ENCODE measurements at places on chromosomes 5 and 9.
A peak's percentile ranks its signal among the peaks of the same experiment; 100 is the strongest.

DNA sequence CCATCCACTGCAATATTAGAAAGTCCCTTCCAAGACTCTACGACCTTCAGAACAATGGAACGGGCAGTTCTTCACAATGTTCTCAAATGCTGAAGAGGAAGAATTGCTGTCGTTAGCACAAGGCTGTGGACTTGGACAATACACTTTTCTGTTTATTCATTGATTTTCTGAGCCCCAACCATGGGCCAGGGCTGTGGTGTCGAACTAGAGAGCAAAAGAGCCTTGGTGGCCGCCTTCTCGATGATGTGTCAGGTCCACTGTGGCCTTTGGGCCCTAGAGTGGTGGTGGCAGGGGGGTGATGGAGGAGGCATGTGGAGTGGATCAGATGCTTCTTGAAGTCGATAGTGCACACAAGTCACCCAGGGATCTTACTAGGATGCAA lies 18.5 kb upstream of the KIF12 start:
- DNase-seq: no peak

- DNase-seq: no peak
Measured at GRCh38 chr9:12784461-12785259, 9.8 kb downstream of the LURAP1L start.

GRCh38 chr5:32193591-32193990 lies 19.5 kb upstream of the GOLPH3 start:
- no peak for DNase-seq

DNA sequence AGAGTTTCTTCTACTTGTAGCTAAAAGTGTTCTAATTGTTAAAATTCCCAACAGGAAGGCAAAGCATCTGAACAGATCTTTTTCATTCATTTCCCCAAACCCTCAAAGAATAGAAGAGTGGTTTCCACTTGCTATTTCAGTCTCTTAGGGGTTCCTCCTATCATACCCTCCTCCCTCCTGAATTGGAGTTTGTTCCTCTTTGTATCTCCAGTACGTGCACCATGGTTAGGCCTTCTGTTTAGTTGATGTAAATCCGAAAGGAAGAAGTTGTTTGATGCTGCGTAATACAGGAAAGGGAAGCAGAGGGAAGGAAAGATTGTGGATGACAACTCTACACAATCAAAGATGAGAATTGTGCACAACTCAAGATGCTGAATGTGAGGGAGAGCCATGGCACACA lies 303.6 kb downstream of the PIK3R1 start:
- DNase-seq: no peak

DNA sequence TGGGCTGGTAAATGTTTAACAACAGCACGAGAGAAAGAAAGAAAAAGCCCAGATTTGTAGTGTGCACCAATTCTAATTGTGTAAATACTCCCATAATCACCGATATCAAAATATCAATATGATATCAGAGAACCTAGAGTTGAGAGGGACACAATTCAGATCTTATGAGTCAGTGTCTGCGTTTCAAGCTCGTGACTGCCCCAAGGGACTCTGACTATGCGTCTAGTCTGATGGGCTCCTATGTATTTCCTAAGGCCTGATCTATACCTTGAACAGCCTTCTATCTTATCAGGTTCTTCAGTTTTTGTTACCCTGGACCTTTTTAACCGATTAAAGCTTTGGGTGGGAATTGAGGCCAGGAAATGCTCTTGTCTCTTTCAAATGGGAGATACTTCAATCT lies 243.0 kb upstream of the SLC24A2 start:
- DNase-seq: no peak

DNA sequence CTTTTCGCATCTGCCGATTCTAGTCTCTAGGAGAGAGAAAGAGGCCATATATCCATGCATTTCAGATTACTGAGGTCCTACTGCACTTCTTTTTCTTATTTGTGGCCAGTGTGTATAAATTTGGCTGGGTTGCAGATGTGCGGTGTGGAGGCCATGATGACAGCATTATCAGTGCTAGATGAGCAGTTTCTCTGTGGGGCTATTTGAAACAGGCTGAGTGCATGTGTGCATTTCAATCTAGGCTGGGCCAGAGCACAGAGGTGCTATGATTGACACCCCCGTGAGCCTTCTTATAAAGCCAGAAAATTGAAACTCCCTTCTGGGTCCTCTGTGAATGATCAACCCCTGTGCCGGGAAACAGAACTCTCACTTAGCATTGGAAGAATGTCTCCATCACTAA lies 70.0 kb downstream of the TMEM252 start:
- DNase-seq: no peak

GRCh38 chr5:65482736-65483545 lies 1.2 kb upstream of the ADAMTS6 start:
- peak; percentile 39 for DNase-seq

- no peak for DNase-seq
Measured at GRCh38 chr5:160833806-160834205, 18.2 kb downstream of the ATP10B start.

DNA sequence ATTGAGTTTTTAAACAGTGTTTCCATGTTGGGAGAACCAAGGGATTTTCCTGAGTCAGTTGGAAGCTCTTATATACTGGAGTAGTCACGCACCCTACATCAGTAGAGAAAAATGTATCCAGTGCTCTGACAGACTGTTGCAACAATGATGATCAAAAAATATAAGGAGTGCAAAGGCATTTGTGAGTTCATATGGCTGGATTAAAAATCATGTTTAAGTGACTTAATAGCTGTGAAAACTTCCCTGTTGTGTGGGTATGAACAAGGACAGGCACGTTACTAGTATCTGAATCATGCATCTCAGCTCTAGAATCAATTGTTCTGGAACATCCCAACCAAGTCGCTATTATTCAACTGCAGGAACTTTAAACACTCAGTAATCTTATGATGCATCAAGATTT lies 229.7 kb downstream of the ROR2 start:
- no peak for DNase-seq

GRCh38 chr9:92535940-92536850 lies at the start of gene ECM2:
TSS of gene ECM2 (minus strand) at chr9:92535990. CDS start at chr9:92522866, 13,124 bp downstream.
- no peak for DNase-seq

- DNase-seq: no peak
Measured at GRCh38 chr9:14216612-14217194, 97.2 kb downstream of the NFIB start.

Data from CD4-positive, alpha-beta T cell treated with Interleukin-10 for 1 hour (primary cell).